ENCODE measurements at places on chromosomes 6 and 20.

- no peak for DNase-seq
Measured at GRCh38 chr6:17589406-17590096, 10.6 kb upstream of the FAM8A1 start.

DNA sequence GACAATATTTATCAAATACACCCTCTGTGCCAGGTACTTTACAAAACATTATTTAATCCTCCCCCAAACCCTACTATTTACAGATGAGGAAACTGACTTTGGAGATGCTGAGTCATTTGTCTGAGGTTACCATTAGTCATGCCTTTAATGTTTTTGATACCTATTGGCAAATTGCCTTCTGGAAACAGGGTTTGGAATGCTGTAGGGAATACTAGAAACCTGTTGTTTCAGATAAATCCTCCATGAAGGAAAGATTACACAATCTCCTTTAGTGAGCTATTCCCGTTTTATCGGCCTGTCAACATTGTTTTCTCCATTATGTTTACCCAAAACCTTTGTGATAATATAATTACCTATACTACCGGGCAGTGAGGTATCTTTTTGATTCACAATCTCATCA, 93.6 kb upstream of the ADGRF1 start:
- no peak for DNase-seq

- DNase-seq = no peak
Measured at GRCh38 chr20:48599748-48600469, 227.9 kb downstream of the PREX1 start.

DNA sequence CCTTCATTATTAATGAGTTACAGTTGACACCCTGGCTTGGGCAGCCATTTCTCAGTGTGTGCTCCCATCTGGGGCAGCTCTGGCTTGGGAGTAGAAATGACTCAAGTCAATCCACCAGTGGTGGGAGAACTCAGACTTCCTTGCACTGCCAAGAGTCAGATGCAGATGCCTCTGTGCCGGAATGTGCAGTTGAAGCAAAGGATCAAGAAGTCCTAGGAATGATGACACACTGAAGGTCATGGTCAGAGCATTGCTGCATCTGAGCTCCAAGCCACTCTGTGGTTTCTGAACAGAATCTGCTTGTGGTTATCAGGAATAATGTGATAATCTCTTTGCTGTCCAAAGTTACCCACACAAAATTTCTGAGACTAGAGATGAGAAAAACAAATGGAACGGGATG, 19.5 kb upstream of the PAX1 start:
- no peak for DNase-seq

- no peak for DNase-seq
Measured at GRCh38 chr6:48200869-48201390, 89.9 kb upstream of the PTCHD4 start.
